NCI-H524 (cell line): ENCODE measurements at places on chromosomes 16 and 17.

GRCh38 chr16:22353191-22353919 is 21.1 kb downstream of the CDR2 start:
- no peak for DNase-seq

GRCh38 chr16:66677179-66677578 is 19.4 kb downstream of the CMTM4 start:
- DNase-seq: no peak

DNA sequence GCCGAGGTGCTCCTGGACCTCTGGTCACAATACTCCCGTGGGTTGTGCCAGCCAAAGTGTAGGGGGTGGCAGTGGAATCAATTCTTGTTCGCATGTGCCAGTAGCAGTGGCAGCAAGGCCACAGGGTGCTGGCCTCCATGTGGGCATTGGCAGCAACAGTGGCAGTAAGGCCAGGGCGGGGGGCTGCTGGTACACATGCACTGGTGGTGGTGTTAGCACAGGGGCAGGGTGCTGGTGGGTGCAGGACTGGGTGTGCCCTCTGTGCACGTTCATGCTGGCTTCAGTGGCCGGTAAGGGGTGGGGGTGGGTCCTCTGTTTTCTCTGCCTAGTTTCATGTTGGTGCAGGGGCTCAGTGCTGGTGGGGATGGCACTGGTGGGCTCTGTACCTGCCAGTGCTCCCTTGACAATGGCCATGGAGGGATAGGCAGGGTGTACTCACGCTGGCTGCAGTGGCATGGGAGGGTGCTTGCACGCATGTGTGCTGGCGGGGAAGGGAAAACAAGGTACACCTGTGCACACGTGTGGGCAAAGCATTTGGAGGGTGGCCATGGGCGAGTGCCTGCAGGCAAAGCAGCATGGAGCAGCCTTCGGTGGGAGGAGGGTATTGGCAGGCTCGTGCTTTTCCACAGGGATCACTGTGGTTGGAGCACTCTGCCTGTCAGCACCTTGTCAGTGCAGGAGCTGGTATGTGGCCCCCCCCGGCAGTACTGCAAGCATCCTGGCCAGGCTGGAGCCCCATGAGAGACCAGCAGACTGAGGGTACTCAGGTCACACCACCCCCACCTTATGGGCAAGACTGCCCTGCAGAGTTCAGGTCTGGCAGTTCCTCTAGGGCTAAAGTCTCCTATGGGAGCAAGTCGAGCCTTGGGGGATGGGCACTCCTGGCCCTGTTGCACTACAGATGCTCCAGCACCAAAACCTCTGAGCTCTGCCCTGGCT is 35.8 kb downstream of the NF1 start:
- DNase-seq: no peak

GRCh38 chr17:10130263-10130662 is 68.1 kb downstream of the GAS7 start:
- DNase-seq: no peak

- no peak for DNase-seq
Measured at GRCh38 chr16:87330257-87330624, 13.0 kb upstream of the C16orf95 start.

- no peak for DNase-seq
Measured at GRCh38 chr17:74512624-74513091, 18.6 kb downstream of the CD300LB start.

GRCh38 chr16:46638947-46639925 is 18.1 kb upstream of the SHCBP1 start:
- no peak for DNase-seq

- no peak for DNase-seq
Measured at GRCh38 chr17:17036524-17036998, 5.7 kb upstream of the MPRIP start.

DNA sequence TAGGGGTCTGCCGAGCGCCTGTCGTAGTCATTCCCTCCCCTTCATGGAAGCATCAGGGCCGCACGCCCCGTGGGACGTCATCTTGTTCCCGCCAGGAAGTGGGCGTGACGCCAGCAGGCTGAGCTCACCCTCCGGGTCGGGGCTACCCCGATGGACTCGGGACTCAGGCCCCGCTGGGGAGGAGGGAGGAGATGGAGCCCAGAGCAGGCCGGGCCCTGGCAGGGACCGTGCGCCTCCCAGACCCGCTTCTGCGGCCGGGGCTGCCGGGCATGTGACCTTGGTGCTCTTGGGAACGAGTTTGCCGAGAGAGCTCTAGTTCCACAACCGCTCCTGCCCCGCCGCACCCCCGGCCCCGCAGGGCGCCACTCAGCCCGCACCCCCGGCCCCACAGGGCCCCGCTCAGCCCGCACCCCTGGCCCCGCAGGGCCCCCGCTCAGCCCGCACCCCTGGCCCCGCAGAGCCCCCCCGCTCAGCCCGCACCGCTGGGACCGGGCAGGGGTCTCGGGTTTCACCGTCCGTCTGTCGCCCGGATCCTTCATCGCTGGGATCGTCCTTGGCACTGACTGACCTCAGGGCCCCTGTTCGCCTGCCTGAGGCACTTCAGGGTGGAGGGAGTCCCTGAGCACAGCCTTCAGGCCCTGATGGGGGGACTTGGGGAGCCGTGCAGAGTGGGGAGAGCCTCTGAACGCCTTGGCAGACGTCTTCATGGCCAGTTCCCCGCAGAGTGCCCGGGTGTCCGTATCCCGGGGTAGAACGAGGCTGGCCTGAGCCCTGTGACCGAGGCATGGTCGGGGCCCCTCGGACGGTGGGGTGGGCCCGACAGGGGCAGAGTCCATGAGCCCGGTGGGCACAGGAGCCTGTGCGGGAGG is 5.8 kb downstream of the CACNA1H start:
- DNase-seq: peak; percentile 71

- no peak for DNase-seq
Measured at GRCh38 chr17:79600071-79600470, 10.8 kb downstream of the RBFOX3 start.

DNA sequence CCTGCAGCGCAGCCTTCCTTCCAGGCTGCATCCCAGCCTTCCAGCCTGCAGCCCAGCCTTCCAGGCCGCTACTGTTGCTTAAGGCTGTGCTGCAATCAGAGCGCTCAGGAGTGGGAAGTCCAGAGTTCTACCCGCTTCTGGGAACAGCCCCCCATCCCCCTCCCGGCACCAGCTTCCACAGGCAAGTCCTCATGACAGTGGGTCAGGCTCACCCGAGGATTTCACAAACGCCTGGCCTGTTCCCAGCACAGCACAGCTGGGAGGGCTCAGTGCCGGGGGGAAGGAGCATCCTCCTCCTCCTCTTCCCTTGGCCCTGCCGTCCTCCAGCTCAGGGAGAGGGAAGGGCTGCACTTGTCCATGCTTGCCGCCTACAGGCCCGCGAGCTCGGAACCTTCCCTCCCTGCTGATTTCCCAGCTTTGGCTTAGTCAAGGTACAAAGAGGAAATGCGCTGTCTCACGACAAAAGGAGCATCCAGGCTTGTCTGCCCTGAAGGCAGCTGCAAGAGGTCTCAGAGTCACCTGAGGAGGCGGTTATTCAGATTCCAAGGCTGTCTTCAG is 8.3 kb downstream of the SOCS3 start:
- no peak for DNase-seq

GRCh38 chr17:77535892-77536291 is 395.1 kb downstream of the SEC14L1 start:
- DNase-seq: no peak

GRCh38 chr17:9389111-9389527 is 186.5 kb downstream of the STX8 start:
- no peak for DNase-seq

GRCh38 chr16:48310908-48311641 is 63.7 kb upstream of the ABCC11 start:
- DNase-seq: no peak
